ENCODE measurements at places on chromosomes 3 and 15. TPM values are rescaled to one million over a fixed set of nuclear protein-coding genes. Genes with fewer than 3 reads are reported as not detected.

DNA sequence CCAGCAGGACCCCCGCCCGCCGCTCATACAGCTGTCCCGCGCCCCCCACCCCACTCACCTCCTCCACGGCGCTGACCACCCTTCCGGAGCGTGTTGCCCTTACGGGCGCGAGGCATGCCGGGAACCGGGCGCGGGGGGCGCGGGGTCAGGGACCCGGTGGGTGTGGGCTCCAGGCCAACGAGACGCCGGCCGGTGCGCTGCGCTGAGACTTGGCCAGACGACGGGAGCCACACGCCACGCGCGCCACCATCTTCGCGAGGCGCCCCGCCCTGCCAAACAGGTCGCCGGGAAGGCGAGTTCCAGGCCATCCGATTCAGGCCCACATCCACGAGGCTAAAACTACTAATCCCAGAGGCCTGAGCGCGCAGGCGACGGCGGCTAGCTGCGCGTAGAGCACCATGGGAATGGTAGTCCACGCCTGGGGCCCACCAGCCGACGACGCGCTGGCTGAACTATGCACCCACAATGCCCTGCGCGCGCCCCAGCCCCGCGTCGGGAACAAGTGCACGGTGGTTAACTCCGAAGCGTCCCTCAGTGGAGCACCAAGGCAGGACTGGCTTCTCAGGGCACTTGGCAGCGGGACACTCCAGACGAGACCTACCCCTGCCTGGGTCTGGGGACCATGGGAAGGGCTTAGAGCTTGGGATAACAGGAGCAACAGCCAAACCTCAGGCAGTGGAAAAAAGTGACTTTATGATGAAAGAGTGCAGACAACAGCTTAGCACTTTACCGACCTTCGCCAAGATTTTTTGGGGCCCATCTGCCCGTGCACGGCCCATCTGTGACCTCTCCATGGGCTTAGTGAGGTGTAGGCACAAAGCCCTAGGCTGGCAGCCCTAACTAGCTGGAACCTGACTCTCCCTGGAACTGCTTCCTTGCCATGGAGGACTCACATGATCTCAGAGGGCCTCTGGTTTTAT, at the start of gene IFRD2:
Gene IFRD2, minus strand, starts transcription at position 271 of the 920 bp plus-strand sequence. Its CDS starts 155 bp downstream, at position 116.
- DNase-seq: peak; percentile 77

GRCh38 chr15:51390241-51390965, 48.9 kb downstream of the GLDN start:
- no peak for DNase-seq

- DNase-seq: no peak
Measured at GRCh38 chr3:31622636-31623288, 90.0 kb downstream of the STT3B start.

- no peak for DNase-seq
Measured at GRCh38 chr3:96192966-96193550, 621.3 kb upstream of the EPHA6 start.

- DNase-seq: peak; percentile 51
Measured at GRCh38 chr3:124248471-124249028, 256.6 kb upstream of the ROPN1 start.

- no peak for DNase-seq
Measured at GRCh38 chr3:4052706-4053105, 250.5 kb upstream of the SETMAR start.

DNA sequence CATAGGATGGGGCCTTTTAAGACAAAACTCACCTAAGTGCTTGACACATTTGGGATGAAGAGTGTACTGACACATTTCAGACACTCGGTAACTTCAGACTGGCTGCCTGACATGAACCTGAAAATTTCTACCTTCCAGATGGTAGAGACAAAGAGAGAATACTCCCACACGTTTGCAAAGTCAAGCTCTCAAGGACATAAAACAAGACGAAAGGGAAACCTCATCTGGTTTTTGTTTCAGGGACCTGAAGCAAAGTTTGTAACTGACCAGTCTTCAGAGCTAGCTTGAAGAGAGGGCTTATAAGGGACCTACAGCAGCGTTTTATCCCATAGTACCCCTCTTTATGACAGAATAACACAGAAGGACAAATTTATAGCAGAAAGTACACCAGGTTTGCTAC, 41.9 kb downstream of the ZNF621 start:
- DNase-seq: no peak

The NEIL1 gene
- 5.5 TPM for total RNA-seq

The LNP1 gene
- 2.3 TPM for total RNA-seq

The RPL4 gene
- 5,028 TPM for total RNA-seq

The C3orf20 gene
- not detected for total RNA-seq

The RTP3 gene
- not detected for total RNA-seq
